ENCODE measurements at places on chromosomes 16 and 17.
A peak's percentile ranks its signal among the peaks of the same experiment; 100 is the strongest.

GRCh38 chr17:66337866-66338485, 35.6 kb downstream of the PRKCA start:
- no peak for DNase-seq

DNA sequence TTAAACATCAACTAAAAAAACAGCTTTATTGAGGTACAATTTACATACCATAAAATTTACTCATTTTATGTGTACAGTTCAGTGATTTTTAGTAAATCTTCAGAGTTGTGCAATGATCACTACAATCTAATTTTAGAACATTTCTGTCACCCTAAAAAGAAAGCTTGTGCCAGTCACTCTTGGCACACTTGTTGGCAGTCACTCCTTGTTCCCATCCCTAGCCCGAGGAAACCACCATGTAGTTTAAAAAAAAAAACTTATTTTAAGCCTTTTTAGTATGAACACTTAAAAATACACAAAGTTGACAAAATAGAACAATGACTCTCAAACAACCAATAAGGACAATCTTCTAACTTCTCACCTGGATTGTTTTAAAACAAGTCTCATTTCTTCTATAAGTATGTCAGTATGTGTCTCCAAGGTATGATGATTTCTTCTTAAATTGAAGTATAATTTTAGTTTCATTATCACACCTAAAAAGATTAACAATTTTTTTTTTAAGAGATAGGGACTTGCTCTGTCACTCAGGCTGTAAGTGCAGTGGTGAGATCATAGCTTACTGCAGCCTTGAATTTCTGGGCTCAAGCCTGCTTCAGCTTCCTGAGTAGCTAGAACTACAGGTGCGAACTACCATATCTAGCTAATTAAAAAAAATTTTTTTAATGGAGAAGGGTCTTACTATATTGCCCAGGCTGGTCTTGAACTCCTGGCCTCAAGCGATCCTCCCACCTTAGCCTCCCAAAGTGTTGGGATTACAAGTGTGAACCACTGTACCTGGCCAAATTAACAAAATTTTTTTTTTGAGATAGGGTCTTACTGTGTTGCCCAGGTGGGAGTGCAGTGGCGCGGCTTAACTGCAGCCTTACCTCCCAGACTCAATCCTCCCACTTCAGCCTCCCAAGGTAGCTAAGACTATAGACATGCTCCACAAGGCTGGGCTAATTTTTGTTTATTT, 53.2 kb downstream of the PPM1E start:
- no peak for DNase-seq

GRCh38 chr17:57874058-57874419, 24.2 kb upstream of the MRPS23 start:
- DNase-seq = no peak

- DNase-seq = no peak
Measured at GRCh38 chr17:73101031-73101430, 8.5 kb upstream of the SLC39A11 start.

DNA sequence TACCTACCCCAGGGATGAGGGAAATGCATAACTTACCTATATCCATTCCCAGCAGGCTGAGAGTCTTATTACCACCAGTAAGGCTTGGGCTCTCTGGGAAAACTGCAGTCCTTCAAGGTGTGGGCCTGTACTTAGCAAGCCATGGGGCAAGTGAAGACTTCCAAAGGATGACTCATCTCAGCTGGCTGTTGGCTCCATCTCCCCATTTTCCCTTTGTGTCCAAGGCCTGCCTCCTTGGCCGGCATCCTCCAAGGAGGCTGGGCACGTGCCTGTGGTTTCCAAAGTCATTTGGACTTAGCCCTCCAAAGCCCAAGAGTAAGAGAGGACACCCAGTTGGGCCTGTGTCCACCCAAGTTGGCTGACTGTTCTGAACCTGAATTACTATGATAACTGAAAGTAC, 89.8 kb downstream of the TMEM100 start:
- no peak for DNase-seq

DNA sequence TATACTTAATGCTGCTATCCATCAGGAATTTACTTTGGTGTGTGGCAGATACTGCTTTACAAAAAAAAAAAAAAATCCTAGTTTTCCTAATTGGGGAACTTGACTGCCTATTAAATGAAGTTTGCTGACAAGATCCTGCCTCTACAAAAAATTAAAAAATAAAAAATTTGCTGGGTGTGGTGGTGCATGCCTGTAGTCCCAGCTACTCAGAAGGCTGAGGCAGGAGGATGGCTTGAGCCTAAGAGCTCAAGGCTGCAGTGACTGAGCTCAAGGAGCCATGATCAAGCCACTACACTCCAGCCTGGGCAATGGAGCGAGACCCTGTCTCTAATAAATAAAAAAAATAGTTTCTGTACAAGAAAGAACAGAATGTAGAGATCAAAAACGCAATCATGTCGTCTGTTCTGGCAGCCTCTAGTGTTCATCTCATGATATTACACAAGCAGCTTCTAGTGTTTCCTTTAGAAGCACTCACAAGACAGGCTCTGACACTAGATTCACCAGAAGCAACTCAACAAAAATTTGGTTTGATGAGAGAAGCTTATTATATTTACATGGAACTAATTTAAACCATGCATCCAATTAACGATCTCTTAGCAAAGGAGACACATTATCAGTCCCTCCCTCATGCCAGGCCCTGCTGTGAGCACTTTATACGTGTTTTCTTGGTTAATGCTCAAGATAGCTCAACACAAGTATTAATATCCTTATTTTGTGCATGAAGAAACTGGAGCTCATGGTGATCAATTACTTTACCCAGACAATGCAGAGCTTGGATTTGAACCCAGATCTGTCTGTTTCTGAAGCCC, 6.8 kb upstream of the KRTAP17-1 start:
- no peak for DNase-seq

GRCh38 chr16:80104401-80104800, 436.4 kb upstream of the DYNLRB2 start:
- no peak for DNase-seq

- DNase-seq = no peak
Measured at GRCh38 chr16:19843371-19843770, 41.3 kb downstream of the GPRC5B start.

- DNase-seq = no peak
Measured at GRCh38 chr16:4214215-4214621, 27.7 kb downstream of the SRL start.

DNA sequence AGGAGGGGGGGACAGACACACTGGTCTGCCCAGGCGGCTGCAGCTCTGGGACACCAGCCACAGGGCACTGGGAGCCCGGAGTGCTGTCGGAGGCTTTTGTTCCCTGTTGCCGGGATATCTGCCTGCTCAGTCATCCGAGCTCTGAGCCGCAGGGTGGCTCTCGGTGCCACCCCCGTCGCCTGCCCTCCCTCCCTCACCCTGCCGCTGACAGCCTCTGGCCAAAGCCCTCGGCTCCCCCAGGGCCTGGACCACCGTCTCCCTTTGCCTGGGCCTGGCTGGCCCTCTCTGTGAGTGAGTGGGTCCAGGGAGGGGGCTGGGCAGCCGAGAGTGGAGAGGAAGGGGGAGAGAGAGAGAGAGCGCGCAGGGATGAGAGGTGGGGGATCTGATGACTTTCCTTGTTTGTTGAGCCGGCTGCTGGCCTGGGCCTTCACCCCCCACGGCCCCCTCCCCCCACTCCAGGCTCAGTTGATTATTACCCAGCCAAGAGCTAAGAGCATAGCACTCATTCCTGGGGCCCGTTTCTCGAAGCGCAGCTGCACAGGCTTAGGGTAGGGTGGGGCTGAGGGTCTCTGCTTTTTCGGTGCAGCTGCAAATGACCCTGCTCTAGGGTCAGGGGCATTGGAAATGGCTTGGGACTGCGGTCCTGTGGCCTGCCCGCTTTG, 2.7 kb downstream of the FOXJ1 start:
- DNase-seq = no peak

DNA sequence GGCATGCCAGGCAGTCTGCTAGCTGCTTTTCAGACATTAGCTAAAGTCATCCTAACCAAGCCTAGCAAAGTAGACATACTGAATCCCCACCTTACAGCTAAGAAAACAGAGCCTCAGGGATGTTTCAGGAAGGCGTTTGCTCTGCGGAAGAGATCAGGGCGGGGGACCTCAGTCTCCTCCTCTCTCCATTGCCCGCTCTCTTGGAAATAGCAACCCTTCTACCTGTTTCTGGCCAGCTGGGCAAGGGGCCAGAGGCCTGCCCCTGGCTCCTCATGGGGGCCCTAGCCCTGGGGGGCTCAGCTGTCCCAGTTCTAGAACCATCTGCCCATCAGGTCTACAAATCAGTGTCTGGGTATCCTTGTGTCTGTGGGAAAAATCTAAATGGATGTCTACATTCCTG, 14.5 kb downstream of the PITPNM3 start:
- no peak for DNase-seq

- no peak for DNase-seq
Measured at GRCh38 chr16:15443753-15444152, 9.4 kb downstream of the BMERB1 start.

DNA sequence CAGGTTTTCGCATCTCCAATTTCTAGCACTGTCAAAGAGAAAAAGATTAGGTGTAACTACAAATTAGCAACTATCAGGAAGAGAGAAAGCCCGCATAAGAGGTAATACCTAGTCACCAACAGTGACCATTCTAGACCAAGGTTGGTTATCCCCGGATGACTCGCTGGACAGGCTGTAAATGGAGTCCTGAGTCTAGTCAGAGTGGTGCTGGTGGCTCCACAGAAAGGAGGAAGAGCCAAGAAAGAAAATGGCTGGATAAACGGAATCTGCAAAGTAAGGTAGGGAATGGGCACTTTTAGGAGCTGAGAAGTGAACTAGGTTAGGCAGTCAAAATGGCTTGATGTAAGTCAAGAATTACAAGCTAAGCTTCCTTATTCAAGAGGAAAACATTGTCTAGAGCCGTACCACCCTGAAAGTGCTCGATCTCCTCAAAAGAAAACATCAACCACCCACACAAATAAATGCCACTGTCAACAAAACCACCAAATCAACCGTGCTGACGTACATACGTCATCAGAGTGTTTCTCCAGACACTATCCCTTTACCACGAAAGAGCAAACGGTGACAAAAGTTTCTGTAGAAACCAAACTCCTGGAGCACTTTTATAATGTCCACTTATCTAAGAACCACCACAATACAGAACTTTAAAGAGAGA, 2.2 kb downstream of the GSPT1 start:
- DNase-seq = no peak

DNA sequence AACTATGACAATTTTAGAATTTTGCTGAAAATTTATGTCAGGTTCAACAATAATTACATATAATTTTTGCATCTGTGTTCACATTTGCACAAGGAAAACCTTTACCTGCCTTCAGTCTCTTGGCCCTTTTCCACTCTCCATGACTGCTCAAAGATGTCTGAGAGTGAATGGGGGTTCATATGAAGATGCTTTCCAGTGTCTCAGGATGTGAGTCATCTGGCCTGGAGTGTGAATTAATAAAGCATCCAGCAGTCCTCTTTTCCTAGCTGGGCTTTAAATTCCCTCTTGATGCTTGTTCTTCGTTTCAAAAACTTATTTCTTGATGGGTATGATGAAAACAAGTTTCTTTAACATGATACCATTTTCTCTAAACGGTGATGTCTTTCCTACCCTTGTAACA, 99.9 kb downstream of the CDK5R1 start:
- DNase-seq = no peak

DNA sequence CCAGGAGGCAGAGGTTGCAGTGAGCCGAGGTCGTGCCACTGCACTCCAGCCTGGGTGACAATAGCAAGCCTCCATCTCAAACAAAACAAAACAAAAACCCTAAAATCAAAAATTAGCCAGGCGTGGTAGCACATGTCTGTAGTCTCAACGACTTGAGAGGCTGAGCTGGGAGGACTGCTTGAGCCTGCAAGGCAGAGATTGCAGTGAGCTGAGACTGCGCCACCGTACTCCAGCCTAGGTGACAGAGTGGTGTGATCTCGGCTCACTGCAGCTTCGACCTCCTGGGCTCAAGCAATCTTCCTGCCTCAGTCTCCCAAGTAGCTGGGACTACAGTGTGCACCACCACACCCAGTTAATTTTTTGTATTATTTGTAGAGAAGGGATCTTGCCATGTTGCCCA, 87.6 kb downstream of the MYH11 start:
- no peak for DNase-seq

DNA sequence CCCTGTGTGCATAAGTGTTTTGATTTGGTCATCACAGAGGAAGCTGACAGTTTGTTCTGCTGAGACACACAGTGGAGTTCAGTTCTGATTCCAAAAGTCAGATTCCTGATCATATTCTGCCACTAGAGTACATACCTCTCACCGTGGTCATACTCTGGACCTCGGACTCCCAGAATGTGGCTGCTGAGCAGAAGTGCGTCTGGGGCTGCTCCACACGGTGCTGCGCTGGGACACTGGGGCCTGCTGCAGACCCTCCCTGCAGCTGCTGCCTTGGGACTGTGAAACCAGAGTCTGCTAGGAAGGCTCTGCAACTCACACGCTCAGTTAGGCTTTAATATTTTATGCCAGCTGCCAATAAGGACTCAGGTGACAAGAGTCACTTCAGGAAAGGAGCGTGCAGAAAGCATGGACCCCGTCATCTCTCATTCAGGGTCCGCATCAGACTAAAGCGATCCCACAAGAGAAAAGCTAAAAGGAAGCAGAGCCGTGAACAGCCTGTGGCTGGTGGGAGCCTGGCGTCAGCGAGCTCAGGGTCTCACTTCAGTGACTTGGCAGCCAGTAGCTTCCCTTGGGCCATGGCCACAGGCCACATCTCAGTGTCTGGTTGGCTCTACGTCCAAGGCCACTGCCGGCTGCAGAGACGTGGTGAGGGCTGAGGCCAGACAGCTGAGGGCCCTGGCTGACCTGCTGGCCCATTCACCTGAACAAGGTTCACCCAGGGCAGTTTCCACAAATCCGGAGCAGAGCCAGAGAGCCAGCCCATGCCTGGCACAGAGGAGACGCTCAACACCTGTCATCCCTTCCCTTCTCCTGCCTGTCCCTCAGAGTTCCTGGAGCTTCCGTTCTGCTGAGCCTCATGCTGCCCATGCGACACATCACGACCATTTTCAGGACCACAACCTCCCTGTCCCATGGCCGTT, 24.7 kb upstream of the KIFC3 start:
- no peak for DNase-seq

DNA sequence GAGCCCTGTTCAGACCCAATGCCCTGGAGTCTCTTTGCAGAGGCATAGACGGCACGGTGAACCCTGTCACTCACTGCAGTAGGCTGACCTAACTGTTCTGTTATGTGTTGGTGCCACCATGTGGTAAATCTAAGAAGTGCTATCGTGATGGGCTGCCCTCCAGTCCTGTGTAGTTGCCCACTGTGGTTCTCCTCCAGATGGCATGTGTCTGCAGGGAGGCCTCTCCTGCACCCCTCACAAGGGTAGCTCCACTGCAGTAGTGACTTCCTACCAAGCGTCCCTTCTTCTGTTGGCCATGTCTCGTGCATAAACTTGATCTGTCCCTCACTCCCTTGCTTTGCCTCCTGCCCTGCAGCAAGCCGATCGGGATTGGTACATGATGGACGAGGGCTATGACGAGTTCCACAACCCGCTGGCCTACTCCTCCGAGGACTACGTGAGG, 5.8 kb downstream of the DHX38 start:
- DNase-seq = peak; percentile 33

GRCh38 chr17:18043491-18043890, 4.3 kb downstream of the GID4 start:
- DNase-seq = no peak

- no peak for DNase-seq
Measured at GRCh38 chr16:52209227-52209626, 337.7 kb downstream of the TOX3 start.

All from HL-60 (cell line).